ENCODE measurements at places on chromosomes 1 and 21.
A peak's percentile ranks its signal among the peaks of the same experiment; 100 is the strongest.

DNA sequence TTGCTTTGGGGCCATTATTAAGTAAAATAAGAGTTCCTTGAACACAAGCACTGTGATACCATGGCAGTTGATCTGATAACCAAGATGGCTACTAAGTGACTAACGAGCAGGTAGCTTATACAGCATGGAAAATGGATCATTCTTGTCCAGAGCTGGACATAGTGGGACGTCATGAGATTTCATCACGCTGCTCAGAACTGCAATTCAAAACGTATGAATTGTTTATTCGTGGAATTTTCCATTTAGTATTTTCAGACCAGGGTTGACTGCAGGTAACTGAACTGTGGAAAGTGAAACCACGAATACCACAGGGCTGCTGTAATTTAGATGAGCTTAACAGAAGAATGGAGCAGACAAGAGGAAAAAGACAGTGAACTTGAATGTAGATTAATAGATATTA lies 38.9 kb downstream of the CCDC18 start:
- DNase-seq: no peak

DNA sequence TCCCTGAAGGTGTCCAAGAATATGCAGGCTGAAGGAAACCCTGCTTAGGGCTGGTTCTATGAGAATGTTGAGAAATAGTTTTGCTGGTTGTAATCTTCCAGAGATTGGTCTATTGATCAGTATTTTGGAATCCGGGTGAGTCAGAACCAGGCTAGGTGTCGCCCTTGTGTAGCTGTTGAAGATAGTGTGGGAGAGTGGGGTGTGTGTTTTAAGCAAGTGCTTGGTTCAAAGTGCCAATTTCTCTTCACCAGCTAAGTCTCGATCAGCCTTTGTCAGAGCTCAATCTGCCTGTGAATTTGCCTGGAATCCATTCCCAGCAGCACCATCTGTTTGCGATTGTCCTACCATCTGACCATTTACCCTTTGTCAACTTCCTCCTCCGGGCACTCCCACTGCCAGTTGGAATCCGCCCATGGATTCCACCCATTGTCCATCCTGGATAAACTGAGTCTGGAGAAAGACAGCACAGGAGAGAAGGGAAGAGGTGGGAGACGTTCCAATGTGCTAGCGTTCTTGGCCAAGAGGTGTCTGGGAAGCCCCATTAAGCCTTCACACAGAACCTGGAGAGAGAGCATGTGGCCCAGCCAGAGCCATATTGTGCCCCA lies 59.4 kb upstream of the CYP2J2 start:
- no peak for DNase-seq

DNA sequence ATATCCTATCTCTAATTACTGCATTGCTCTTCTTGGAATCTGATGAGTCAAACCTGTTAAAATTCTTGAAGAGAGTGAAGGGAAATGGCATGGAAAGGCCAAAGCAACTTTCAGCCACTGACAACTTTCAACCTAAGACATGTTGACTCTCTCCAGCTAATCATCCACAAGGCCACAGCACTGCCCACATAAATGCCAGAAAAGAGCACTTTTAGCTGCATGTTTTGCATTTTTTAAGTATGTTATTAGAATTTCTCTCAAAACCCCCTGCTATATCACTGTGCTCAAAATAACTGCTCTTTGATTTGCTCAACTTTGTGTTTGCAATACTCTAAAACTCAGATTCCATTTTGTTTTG lies 352.5 kb downstream of the ADGRL2 start:
- DNase-seq: no peak

DNA sequence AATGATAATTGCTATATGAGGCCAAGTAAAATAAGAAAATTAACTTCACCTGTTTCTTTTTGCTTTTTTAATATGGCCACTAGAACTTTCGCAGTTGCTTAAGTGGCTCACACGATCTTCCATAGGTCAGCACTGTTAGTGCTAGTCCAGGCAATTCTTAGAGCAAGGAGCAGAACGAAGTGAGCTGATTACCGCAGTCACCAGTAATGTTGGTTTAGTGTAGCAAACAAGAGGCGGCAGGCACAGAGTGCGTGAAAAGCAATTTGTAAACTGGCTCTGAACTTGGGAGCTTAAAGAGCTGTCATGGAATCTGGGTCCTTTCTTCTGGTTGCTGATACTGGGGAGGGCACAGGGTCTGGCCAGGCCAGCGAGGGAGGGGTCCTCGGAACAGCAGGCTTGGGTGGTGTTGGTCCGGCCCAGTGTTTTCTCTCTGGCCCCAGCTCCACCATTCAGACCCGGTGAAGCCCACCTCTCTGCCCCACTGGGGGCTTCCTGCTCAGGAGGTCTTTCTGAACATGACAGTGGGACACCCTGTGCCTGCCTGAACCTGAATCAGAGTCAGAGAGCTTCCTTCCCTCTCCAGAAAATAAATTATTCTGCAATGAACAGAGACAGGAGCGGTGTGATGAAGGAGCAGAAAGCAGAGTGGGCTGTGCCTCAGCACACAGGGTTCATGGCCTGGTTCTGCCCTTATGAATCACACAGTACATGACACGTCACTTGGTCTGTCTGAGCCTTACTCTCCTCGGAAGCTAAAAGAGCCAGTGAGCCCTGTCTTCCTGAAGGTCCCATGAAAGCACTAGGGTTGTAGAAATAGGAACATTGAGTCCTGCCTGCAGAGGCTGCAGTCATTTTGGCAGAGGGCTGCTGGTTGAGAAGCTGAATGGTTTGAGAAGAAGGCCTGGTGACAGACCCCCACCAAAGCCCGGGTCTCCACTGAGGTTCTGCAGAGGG lies 11.9 kb downstream of the ETS2 start:
- DNase-seq: no peak

GRCh38 chr1:1527092-1527816 lies 13.2 kb downstream of the TMEM240 start:
- DNase-seq: no peak

- no peak for DNase-seq
Measured at GRCh38 chr1:167484726-167485502, 33.4 kb downstream of the CD247 start.

GRCh38 chr1:207902566-207902965 lies 8.4 kb downstream of the CD34 start:
- no peak for DNase-seq

- no peak for DNase-seq
Measured at GRCh38 chr1:245310571-245311531, 156.1 kb downstream of the KIF26B start.

DNA sequence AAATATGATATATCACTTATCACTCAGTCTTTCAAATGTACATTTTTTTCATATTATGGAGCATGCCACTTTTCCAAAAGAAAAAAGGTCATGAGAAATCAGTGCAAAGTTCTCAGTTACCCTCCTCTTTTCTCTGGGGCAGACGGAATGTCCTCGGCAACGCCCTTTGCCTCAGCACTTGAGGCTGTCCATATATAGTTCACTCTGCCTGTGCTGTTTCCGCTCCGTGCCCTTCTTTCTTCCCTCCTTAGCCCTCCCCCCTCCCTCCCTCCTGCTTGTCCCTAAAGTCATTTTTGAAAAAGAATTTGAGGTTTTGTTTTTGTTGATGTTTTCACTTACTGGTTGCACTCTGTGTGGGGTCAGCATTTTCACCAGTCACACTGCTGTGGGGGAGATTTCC lies 5.4 kb downstream of the BARHL2 start:
- DNase-seq: no peak

DNA sequence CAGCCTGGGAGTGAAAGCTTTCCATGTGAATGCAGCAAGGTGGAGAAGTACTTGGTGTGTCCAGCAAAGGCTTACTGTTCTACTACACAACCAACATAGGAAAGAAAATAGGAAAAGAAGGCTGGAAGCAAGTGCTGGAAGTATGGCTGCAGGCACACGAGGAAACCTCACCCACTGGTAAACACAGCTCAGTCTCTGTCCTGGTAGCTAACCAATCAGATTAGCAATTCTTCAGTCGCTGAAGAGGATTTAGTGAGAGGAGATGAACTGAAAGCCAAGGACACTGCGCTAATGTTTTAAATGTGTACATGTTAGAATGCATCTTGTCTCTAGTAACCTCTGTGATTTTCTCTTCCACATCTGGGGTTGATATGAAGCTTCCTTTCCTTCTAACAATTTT lies 36.2 kb upstream of the CACHD1 start:
- no peak for DNase-seq

DNA sequence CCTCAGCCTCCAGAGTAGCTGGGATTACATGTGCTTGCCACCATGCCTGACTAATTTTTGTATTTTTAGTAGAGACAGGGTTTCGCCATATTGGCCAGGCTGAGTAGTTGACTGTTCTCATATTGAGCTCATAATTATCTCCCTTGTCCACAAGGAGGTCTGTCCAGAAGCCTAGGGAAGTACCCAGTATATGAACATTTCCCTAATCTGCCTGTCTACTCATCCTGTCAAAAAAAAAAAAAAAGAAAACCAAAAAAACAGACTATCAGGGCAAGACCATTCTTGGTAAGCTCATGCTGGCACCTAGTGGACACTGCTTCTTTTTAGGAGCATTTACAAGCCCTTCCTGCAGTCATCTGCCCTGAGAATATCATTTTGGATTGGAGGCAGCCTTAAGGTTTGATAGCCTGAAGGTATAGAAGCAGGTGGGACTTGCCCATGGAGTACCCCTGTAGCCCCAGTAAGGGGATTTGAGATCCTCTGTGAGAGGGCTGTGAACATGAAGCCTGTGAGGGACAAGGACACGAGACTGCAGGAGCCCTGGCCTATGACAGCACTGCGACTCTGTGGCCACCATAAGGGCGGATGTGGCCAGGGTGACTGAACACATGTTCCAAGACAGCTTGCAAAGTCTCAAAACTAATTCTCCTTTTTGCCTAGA lies 10.8 kb upstream of the DUSP12 start:
- DNase-seq: peak; percentile 77

DNA sequence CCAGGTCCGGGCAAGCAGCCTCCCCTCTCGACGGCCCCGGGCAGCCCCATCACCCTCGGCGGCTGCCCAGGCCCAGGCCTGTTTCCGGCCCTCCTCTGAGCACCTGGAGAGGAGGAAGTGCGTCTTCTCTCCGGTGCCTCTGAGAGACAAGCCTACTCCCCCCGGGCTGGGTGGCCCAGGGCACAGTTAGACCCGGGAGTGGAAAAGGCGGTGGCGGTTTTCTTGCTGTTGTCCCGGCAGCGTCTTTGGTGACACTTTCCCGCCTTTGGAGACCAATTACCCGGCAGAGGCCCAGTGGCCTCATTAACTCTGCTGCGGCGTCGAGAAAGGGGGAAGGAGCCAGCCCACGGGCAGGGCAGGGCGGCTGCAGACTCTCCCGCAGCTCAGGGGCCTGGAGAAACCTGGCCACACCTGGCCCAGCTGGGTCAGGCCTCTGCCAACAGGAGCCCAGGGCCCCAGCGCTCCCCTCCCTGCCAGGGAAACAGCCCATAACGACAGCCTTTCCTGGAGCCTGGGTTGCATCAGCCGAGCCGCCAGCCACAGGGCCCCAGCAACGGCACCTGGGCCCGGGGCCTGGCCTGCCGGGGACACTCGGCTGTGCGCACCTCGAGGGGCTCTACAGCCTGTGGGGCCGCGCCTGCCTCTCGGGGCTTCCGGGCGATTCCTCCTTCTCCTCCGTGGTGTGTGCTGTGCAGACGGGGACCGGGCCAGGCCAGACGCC lies 28.4 kb upstream of the C1orf159 start:
- no peak for DNase-seq

- DNase-seq: no peak
Measured at GRCh38 chr1:180521474-180522212, 19.3 kb upstream of the ACBD6 start.

GRCh38 chr21:39173716-39174680 lies 9.3 kb downstream of the PSMG1 start:
- DNase-seq: no peak

DNA sequence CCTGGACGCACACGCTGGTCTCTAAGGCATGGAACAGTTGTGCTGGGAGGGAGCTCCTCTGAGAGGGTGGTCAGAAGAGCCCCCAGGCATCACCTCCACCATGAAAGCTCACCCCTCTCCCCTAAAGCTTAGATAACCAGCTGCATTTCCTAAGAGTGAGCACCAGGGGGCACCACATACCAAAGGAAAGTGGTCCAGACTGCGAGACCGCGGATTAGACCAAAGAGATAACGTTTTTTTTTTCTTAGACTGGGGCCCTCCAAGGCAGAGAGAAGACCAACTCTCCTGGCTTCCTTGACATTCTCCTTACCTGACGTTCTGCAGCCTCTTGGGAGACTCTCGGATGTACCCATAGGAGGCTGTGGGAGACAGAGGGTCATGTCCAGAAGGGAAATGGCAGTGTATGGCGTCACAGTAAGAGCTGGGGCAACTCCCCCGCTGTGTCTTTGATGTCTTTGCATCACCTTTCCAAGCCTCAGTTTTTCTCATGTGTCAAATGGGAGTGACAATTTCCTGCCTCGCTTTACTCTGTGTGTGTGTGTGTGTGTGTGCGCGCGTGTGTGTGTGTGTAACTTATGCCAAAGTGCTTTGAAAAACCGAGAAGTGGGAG lies 12.3 kb upstream of the IFNLR1 start:
- DNase-seq: peak; percentile 59

DNA sequence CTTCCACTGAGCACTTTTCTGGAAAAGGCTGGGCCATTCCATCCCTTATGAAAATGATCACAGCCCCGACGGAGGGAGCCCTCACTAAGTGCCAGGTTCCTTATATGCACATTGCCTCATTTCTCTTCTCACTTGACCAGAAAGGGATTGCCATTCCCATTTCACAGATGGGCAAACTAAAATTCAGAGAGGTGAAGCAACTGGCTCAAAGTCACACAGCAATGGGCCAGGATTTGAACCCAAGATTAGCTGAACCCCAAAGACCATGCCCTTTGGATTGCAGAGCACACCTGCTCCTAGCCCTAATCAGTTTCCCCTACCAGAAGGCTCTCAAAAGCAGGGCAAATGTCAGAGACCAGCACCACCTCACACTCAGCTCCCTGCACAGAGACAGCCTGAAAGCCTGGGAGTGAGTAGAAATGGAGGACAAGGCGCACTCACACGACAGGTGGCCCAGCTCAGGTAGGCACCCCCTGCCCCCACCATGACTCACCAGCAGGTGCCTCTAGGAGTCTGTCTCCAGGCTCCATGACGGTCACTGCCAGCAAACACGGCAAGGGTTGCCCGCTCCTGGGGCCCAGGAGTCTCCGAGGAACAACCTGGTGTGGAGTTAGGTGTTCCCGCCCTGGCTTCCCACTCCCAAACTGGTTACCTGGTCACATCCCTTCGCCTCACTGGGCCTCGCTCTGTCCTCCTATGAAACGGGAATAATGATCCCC lies 21.7 kb downstream of the SDC3 start:
- DNase-seq: no peak

All from hematopoietic multipotent progenitor cell treated with erythropoietin and hydrocortisone succinate and interleukin-3 and kit ligand, for 17 days (in vitro differentiated cells).